Left kidney (tissue), 8 donors: ENCODE measurements at places on chromosomes 5 and 9. TPM values are rescaled to one million over a fixed set of nuclear protein-coding genes. Genes with fewer than 3 reads are reported as not detected.

CDHR2 gene
- 25.0 TPM for polyA plus RNA-seq

- no peak for DNase-seq
Observed at GRCh38 chr5:79845448-79846197, 145.4 kb downstream of the MTX3 start.

GRCh38 chr5:162888268-162888667, 549.1 kb upstream of the CCNG1 start:
- peak; percentile 5 for DNase-seq

GRCh38 chr9:33752130-33752637, 43.2 kb upstream of the PRSS3 start:
- no peak for DNase-seq

- DNase-seq = no peak
Observed at GRCh38 chr5:172776235-172776594, 5.2 kb upstream of the DUSP1 start.

- DNase-seq = no peak
Observed at GRCh38 chr5:132294728-132295504, 722 bp downstream of the SLC22A4 start.

PLAC8L1 gene
- 2.4 TPM for polyA plus RNA-seq

GRCh38 chr9:118575341-118576070, 793.7 kb downstream of the BRINP1 start:
- no peak for DNase-seq

DNA sequence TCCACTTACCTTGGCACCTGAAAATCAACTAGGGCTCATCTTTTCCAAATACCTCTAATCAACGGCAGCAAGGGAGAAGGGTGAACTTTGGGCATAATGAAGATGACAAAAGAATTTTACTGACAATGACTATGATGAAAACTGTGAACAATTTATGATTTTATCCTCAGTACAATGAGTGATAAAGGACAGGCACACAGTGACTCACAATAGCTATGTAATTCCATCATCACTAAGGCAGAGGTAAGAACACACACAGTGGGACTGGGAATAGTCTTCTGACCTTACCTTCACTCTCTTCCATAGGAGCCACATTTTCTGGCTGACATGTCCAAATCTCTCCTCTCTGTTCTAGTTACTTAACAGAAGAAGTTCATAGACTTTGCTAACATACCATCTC, 26.1 kb upstream of the KCNV2 start:
- DNase-seq = no peak

DNA sequence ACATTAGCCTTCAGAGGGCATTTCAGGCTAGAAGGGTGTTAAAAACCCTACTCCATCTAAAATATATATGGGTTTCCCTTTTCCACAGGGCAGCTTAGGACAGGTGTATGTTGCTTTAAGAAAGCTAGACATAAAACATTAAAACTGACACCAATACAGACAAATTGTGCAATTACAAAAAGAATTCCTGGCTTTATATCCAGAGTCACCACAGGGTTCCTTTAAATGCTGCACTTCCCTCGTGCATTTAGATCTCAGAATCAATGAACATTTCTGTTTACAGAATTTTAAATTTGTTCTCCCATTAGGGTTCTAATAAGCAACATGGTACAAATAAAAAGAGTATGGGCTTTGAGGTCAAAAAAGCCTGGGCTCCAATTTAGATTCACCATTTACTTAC, 170.2 kb downstream of the MAPKAP1 start:
- DNase-seq = no peak

SPINK4 gene
- not detected for polyA plus RNA-seq

OR1J2 gene
- not detected for polyA plus RNA-seq

DNA sequence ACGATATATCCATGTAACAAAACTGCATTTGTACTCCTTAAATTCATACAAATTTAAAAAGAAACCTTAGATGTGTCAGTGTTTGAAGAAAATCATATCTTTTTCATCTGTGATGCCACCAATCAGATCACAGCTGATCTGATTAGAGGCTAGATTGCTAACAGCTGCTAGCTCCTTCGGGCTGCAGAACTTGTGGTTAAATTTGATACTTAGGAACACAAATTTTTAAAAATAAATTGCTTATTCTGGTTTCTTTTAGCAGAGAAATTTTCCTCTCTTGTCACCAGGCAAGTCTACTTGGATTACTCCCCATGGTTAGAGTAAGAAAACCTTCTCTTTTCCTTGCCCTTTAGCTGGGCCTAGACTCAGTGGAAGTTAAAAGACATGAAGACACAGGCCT, 94.6 kb upstream of the RANBP6 start:
- DNase-seq = no peak

GRCh38 chr5:2465383-2465782, 286.1 kb downstream of the IRX2 start:
- DNase-seq = no peak

GRCh38 chr5:127988146-127988760, 95.3 kb upstream of the SLC12A2 start:
- DNase-seq = peak; percentile 31

DNA sequence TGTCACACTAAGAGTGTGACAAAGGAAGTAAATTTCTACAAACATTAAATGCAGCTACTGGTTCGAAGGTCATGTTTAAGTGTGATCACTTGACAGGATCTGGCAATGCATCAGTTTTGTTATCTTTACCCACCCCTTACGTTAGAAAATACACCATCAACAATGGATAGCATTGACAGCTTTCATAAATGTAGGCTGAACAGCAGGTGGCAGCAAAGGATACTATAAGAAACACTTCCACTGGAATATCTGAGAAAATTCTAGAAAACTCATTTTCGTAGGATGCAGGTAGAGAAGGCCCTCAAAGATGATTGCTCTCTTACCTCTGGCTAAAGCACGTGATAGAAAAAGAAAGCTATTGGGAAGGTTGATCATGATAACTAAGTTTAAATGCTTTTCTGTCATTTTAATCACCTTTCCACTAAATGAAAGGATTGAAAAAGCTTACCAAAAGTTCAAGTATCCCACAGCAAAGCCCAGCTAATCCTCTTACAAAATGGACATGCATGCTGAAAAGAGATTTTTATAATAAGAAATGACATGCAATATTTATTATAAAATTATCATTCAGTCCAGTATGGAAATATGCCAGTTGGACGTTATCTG, 292.5 kb downstream of the PARP8 start:
- DNase-seq = no peak

DNA sequence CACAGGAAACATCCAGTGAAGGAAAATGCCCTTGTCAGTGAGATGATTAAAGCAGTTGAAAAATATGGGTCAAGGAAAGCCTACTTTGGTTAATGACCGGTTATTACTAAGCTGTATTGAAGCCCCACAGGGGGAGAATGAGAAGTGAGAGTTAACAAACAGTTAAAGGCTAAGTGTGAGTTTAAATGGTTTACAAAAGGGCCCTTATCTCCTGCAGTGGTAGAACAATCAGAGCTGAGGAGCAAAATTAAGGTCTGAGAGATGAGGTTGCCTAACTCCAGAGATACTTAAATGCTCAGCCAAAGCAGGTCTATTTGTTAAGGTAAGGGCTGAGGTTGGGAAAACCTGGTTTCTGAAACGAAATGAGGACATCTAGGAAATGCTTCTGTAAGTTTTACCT, 75.1 kb upstream of the FER start:
- DNase-seq = no peak

INSL4 gene
- polyA plus RNA-seq = not detected

- DNase-seq = no peak
Observed at GRCh38 chr5:54378707-54379106, 68.3 kb upstream of the ARL15 start.

ANGPTL2 gene
- polyA plus RNA-seq = 8.1 TPM

GRCh38 chr5:1899201-1899600, 16.5 kb upstream of the IRX4 start:
- no peak for DNase-seq

LECT2 gene
- polyA plus RNA-seq = 5.2 TPM

DNA sequence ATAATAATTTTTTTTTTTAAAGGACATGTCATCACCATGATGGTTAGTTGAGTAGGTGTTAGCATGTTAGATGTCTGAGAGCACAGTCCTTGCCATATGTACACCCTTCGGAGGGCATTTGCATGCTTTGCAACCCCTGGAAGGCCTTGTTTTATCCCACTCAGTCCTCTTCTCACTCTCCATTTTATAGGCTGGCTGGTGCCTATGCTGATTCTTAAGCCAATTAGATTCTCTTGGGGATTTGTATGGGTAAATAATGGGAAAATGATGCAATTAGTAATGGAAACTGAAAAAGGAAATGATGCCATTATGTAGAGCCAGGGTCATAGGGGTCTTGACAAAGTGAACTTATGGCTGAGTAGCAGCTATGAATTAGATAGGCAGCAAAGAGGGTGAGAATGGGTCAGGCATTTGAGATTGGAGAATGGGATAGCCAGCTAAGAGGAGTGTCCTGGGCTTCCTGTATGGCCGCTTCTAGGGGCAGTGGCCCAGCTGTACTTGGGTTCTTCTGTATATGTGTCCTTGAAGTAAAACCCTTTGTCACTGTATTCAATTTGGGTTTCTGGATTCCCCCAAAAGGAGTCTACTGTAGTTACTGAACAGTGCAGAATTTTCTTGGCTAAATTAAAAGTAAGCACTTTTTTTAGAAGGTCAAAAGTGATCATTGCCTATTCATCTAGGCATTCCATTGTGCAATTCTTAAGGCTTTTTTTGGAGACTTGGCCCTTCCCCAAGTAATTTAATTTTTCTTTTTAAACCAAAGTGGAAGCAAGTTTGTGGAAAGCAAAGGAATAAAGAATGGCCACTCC, 31.6 kb downstream of the LRRTM2 start:
- DNase-seq = no peak

GRCh38 chr9:73132034-73132776, 19.5 kb upstream of the ANXA1 start:
- DNase-seq = peak; percentile 64

GFRA3 gene
- polyA plus RNA-seq = 3.2 TPM

- DNase-seq = no peak
Observed at GRCh38 chr9:132488626-132489025, 78.6 kb downstream of the CFAP77 start.

GRCh38 chr9:134333874-134334581, 7.8 kb downstream of the RXRA start:
- DNase-seq = no peak

- no peak for DNase-seq
Observed at GRCh38 chr5:33531824-33532223, 91.1 kb downstream of the TARS1 start.

GRCh38 chr5:157597277-157597676, 21.7 kb upstream of the ADAM19 start:
- DNase-seq = no peak

FRMD3 gene
- 20.9 TPM for polyA plus RNA-seq

RIGI gene
- polyA plus RNA-seq = 13.1 TPM

- no peak for DNase-seq
Observed at GRCh38 chr9:82031538-82032280, 43.1 kb downstream of the SPATA31D1 start.

- DNase-seq = no peak
Observed at GRCh38 chr9:38401994-38402393, 9.5 kb downstream of the ALDH1B1 start.

FNBP1 gene
- 57.8 TPM for polyA plus RNA-seq

- no peak for DNase-seq
Observed at GRCh38 chr9:84583866-84584265, 85.7 kb upstream of the NTRK2 start.

DNA sequence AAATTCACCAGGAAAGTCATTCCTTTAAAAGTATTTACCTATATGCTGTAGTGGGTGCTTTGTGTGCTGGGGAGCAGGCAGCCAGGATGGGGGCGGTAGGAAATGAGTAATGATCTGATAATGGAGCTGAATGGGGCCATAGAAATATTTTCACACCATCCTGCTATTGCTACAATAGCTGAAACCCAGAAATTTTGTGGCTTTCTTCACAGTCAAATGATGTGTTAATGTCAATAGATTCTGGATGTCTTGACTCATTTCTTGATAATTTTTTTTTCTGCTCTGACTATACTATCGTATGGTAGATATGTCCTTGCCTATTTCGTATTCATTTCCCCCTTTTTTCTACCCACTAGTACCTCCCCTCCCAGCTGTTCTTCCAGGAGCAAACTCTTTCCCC, 59.5 kb downstream of the RORB start:
- DNase-seq = no peak

GRCh38 chr9:93173365-93174051, 10.4 kb upstream of the WNK2 start:
- no peak for DNase-seq

DNA sequence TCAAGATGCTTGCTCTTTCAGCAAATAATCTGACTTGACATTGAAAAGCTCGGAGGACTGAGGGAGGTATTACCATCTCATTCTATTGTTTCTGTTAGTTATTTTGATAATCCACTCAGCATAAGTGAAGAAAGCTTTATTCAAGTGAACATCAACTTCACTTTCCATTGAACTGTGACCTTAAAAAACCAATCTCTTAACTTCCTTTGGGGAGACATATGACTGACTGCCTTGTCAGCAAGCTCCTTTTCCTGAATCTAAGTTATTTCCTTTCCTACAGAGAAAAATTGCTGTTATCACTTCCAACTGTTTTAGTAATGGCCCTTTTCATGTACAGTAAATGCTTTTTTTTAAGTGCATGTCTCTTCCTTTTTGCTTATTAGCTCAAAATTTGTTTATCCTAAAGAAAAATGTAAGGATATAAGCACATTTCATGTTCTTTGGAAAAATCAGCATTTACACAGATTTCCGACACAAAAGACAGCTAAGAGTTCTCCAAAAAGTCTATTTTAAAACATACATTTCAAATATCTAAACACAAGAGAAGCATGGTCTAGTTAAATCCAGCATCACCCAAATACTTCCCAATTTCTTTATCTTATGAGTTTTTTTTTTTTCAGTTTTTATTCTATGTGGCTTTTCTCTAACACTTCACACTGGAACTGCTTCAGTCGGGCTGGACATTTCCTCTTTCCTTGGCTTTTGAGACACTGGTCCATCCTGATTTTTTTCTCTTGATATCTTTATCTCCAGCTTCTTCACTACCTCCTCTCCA, 117.9 kb upstream of the DAB2 start:
- no peak for DNase-seq

- no peak for DNase-seq
Observed at GRCh38 chr5:53167836-53168235, 58.3 kb upstream of the MOCS2 start.

ERGIC1 gene
- 122 TPM for polyA plus RNA-seq

- no peak for DNase-seq
Observed at GRCh38 chr5:80931411-80931810, 28.8 kb upstream of the RASGRF2 start.

DDX4 gene
- polyA plus RNA-seq = 0.12 TPM

- no peak for DNase-seq
Observed at GRCh38 chr5:109833946-109834345, 144.2 kb downstream of the MAN2A1 start.

DNA sequence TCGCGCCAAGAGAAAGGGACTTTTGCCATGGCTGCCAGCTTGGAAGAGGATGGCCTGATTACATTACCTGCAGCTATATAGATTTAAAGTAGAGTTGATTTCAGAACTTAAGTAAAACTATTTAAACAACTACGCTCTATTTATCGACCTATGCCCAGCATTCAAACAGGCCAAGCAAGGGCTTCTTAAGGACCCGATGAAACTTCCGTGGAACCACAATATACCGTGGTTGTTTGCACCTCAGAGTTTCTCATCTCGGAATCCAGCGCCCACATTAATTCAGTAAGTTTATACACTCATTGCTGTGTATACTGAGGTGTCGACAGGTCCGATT, 505 bp upstream of the CDC14B start:
- no peak for DNase-seq

GRCh38 chr5:9653811-9654210, 23.7 kb upstream of the TAS2R1 start:
- no peak for DNase-seq

- peak; percentile 85 for DNase-seq
Observed at GRCh38 chr9:116572095-116572748, 114.9 kb upstream of the TRIM32 start.

PTGDS gene
- polyA plus RNA-seq = 61.3 TPM
